ENCODE measurements at places on chromosomes 4 and X.

- no peak for DNase-seq
These were observed 5.0 kb downstream of the RASL11B start for GRCh38 chr4:52867163-52867562.

- no peak for DNase-seq
These were observed 234.1 kb downstream of the STIM2 start for GRCh38 chr4:27094783-27095182.

DNA sequence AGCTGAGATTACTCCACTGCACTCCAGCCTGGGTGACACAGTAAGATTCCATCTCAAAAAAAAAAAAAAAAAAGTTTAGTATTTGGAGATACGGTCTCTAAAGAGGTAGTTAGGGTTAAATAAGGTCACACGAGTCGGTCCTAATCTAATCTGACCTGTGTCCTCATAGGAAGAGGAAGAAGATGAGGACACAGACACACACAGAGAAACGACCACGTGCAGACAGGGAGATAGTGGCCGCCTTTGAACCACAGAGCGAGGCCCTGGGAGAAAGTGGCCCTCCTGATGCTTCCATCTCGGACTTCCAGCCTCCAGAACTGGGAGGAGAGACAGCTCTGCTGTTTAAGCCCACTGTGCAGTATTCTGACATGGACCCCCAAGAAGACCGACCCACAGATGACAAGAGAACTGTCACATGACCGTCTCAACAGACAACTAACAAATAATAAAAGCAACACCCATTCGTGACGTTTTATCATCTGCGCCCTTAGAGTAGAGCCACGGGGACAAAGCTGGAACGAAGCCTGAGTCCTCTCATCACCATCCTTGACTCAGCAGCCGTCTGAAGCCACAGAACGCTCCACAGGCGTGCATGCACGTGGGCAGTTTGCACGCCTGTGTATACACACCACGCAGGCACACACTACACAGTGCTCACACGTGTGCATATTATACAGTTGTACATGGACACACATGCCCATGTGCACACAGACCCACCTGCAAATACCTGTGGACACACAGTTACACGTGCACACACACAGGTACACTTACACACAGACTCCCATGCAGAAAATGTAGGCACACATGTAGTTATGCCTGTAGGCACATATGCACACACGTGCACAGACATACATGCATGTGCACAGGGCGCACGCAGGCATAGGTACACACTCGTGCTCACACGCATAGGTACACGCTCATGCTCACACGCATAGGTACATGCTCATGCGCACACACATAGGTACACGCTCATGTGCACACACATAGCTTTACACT lies 51.7 kb downstream of the FAM53A start:
- no peak for DNase-seq

DNA sequence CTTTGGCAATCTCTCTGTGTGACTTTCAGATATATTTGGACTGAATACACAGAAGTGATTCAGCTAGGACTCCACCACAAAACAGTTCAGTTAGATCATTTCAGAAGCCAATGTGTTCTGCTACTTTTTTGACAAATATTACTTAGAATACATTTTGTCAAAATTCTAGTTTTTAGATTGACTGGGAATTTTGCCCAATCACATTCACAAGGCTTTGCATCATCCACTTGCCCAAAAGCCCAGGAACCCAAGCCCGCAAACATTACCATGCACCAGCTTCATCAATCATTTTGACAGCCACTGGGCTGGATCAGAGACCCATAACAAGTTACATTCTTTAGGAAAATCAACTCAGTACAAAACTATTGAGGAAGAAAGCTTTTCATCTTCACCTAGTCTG lies 256.6 kb upstream of the NDST3 start:
- DNase-seq = no peak

- DNase-seq = peak; percentile 8
These were observed 73.5 kb upstream of the RAP2C start for GRCh38 chrX:132292793-132293192.

- no peak for DNase-seq
These were observed 71.2 kb downstream of the GAB1 start for GRCh38 chr4:143407888-143408287.

DNA sequence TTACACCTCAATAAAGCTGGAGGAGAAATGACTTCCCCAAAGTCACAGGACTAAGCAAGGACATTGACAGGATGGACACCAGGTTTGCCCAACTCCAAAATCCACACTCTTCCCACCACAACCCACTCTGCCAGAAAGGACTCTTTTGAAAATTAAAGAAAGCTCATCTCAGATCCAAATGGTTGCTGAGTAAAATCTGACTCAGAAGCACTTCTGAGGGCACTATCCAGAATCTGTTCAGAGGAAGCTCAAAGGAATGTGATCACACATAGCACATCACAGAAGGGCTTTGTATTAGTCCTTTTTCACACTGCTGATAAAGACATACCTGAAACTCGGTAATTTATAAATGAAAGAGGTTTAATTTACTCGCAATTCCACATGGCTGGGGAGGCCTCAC lies 155.5 kb downstream of the RAB28 start:
- no peak for DNase-seq

DNA sequence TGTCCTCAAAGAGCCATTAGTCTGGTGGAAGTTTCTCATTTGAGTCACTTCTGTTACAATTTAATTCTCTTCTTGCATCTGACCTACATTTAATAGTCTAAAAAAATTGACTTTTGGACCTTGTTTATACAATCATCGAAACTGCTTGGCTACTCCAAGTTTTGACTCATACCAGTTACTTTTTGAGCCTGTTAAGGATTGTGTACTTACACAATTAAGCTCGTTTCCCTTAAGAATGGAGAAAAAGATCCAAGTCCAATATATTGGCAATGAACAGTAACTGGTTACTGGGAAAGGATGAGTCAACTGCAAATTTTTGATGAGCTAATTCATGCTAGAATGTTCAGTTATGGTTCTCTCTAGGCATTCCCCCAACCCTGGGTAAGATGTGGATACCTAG lies 58.2 kb downstream of the DCX start:
- no peak for DNase-seq

GRCh38 chr4:151665022-151665784 lies 95.6 kb downstream of the GATB start:
- no peak for DNase-seq

DNA sequence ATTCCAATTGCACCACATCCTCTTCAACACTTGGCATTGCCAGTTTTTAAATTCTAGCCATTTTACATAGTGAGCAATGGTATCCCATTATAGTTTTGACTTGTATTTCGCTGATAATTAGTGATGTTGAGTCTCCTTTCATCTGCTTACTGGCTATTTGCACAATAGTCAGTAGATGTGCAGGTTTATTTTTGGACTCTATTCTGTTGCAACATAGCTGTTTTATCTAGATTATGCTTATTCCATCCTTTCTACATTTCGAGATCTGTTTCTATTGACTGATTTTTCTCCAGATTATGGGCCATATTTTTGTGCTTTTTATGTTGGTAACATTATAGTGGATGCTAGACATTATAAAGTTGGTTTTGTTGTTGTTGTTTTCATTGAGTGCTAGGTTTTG lies 106.1 kb downstream of the WWC2 start:
- DNase-seq = no peak

DNA sequence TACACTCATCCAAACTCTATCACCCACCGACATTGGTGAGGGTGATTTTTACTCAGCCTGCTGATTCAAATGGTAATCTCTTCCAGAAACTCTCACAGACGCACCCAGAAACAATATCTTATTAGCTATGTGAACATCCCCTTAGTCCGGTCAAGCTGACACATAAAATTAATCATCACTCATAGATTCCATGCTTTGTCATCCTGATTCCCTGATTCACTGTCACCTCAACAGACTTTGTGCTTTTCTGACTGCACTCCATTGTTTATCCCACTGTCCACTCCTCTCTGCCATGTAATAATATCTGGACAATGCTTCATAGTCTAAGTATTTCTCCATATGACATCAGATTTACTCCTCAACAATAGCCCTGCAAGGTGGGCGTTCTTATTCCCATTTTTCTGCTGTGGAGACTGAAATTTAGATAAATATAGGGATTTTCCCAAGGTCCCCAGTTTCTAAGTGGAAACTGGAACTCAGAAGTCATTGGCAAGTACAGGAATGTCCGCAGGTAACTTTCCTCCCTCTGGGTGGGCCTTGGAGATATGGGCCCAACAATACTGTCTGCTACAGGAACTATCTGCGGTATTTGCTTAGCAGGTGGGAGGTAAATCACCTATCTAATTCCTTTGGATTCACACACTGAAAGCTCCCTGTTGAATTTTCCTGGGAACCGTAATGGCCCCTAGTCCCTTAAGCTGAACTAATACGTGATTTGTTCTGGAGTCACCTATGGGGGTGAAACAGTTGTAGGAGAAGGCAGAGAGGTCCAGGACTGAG lies 228.6 kb upstream of the BCOR start:
- DNase-seq = no peak

DNA sequence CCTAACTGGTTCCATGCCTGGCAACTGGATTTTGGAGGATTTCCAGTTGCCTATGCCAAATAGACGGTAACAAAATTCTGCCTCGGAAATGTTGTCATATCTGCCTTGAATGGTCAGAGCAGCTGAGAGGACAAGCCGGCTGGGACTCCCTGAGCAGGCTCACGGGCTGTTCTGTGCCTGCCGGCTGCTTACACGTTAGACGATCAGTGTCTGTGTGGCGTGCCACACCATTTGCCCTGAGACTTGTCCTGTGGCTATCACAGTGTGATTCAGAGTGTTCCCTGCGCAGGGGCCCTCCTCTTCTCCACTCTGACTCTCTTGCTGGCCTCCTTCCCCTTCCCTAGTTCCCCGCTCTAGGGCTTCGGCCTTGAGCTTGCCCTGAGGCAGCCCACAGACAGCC lies 42.4 kb downstream of the RAI2 start:
- no peak for DNase-seq

DNA sequence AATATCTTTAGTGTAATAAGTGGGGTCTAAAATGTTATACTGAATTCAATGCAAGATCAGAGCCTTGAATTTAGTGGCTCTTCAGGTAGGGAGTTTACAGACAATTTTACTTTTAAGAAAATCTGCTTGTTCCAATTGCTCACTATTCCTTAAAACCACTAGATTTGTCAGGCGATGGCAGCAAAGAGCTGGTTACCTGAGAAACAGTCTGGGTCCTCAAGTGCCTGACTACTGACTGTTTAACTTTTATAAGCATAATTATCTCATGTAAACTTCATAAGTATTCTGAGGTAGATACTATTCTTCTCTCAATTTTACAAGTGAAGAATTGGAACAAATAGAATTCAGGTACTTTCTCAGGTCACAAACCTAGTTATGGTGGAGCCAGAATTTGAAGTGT lies 84.3 kb downstream of the RRAGB start:
- no peak for DNase-seq

DNA sequence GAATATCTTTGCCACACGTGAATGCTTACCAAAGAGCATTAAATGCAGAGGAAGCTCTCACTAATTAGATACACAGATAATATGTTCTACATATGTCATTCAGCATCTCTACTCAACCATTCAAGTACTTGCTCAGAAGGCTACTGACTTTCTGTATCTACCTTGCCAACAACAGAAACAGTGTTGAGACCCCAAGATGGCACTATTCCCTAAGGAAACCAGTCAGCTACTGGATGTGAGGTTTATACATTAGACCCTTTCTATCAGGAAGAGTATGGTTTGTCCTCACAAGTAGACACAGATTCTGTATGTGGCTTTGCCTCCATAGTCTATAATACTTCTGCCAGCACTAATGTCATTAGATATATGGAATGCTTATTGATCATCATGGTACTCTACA lies 443.9 kb upstream of the INTU start:
- DNase-seq = no peak

DNA sequence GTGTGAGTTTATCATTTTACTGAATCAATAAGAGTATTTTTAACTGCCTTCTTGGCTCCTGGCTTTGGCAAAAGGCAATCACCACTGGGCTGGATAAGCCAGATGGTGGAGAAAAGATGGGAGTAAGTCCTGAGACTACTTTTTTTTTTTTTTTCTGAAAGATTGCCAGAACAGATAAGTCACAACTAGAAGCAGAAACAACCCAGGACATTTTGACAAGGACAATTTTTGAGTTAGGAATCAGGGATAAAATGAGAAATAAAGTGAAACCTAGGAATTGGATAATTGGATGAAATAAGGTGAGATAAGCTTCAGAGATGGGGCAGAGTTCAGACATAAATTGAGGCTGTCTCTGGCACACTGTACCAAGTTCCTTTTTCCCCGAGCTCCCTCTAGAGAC lies 471.0 kb downstream of the KLHL13 start:
- DNase-seq = no peak

GRCh38 chr4:5024673-5025072 lies 5.4 kb upstream of the CYTL1 start:
- DNase-seq = no peak

DNA sequence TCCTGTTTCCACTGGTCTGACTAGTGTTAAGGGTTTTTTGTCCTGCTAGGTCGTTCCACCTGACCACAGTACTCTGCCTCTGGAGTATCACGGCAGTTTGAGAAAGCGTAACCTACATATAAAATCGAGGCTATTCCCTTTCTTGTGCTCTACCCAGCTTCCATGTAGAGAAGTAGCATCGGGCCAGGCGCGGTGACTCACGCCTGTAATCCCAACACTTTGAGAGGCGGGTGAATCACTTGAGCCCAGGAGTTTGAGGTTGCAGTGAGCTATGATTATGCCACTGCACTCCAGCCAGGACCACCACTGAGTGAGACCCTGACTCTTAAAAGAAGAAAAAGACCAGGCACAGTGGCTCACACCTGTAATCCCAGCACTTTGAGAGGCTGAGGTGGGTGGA lies 7.5 kb downstream of the PPEF1 start:
- DNase-seq = no peak

DNA sequence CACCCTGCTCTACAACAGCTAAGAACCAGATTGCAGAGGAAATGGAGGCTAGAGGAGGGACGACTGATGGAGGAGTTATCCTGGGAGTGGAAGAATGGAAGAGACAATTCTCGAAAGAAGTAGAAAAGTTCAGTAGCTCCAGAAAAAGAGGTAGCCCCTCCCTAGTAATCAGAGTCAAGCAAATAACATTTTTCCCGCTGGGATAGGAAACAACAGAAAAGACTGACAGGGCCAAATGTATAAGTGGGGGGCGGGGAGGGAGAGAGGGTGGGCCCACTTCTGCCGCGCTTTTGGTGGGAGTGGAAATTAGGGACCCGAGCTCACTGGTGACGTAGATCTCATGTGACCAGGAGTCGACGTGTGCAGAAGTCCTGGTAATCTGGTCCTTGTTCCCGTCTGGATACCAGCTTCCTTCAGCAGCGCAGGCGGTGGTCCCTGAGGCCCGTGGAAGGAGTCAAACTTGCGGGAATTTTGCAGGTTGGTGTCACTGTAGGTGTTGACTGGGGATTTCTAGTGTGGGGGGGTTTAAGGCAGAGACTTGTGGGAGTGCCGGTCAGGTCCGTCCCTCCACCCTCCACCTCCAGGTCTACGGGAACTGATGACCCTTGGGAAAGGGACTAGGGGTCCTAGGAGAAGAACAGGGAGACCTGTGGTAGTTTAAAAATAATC lies at the start of gene TCEAL9:
Gene TCEAL9, plus strand, starts transcription at position 377 of the 669 bp plus-strand sequence. CDS start 1,179 bp downstream, outside the sequence.
- DNase-seq = no peak

DNA sequence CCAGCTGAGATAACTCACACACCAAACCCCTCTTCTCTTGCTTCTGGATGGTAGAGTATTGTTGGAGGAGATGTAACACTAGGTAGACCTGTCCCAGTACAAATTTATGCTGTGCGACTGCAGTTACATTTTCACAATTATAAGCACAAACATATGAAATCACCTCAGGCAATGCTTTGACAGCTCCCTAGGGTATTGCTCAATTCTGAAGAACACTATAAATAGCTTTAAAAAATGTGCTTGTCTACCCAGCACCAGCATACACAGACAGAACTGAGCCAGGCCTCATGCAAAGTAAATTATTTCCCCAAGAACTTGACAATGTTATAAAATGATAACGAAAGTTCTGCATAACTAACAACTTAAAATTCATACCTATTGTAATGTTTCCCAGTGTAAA lies 1999.1 kb upstream of the ADGRL3 start:
- no peak for DNase-seq
